CD4-positive, alpha-beta memory T cell (primary cell): ENCODE measurements at places on chromosomes 1 and 21.

DNA sequence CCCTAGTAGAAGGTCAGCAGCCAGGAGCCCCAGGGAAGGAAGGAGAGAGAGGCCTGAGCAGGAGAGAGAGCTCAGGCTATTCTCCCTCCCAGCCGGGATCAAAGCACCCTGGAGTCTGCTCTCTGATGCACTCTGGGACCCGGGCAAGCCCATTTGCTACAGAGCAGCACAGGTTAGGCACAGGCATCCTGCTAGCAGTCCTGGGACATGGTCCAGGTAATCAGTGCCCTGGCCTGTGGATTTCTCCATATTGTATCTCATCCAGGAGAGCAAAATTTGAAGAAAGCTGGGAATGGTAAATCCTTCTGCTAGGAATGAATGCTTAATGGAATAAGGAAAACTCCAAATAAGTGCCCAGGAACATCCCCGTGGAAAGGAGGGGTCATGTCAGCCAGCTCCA is 130.3 kb downstream of the HIVEP3 start:
- DNase-seq, result no peak

DNA sequence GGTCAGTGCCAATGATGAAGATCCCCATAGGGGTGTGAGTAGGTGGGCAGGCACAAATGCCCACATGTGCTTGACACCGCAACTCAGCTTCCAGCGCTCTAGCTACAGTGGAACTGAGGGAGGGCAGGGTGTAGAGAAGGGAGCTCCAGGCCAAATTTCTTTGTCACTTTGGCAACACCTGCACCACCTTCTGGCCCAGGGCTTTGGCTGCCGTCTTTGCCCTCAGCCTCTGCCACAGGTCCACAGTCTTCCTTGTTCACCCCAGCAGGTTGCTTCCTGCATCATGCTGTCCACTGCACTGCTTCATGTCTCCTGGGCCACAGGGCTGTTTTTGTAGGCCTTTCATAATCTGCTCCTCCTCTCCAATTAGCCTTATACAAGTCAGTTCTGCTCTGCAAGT is 20.4 kb upstream of the FMOD start:
- no peak for DNase-seq

DNA sequence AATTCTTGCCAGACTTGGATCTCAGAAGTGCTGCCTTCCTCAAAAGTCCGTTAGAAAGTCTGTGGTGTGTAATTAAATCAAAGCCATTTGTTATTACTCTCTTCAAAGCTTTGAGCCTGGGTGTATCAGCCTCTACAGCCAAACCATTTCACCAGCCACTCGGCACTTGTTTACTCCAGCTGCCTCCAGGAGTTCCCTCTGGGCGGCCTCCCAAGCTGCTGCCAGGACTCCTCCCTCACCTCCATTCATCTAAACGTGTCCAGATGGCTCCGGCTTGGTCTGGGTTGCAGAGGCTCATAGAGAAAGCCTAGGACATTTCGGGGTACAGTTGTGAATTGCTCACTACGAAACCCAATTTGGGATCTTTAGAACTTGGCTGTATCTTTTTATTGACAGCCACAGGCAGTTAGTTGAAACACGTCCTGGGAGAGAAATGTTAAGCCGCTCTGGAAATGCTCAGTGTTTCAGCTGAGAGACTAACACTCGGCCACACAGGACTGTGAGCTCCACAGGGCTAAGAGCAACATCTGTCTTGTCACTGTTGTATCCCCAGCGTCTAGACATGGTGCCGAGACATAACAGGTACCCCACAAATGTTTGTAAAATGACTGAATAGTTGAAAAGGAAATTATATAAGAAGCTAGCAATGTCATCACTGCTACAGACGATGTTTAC is 116.9 kb upstream of the NGF start:
- no peak for DNase-seq

- no peak for DNase-seq
These were observed 9.9 kb upstream of the GPR161 start for GRCh38 chr1:168146626-168147025.

DNA sequence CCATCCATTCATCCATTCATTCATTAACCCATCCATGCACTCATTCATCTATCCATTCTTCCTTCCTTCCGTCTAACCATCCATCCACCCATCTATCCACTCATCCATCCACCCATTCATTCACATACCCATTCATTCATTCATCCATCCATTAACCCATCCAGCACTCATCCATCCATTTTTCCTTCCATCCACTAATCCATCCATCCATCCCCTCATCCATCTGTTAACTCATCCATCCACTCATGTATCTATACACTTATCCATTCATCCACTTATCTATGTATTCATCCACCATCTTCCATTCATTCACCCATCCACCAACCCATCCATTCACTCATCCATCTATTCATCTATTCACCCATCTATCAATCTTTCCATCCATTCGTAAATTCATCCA is 107.8 kb downstream of the PRDM16 start:
- no peak for DNase-seq

DNA sequence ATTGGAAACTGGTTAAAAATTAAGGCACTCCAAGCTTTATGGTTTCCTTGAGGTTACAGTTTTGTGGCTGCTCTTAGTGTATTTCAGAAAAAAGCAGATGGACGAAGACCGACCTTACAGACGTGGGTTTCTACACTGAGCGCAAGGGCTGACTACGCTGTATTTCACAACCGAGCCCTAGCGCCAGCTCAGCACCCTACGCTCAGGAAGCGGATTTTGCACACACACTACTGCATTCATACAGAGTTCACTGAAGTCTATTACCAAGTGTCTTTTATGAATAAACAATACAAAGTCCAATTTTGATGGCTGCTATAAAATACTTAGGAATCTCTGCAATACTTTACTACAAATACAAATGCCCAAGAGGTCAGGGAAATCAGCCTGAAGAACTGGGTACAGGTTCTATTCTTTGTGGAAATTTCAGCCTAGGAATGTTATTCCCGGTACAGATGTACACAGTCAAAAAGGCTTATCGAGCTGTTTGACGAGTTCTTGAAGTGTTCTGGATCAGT is 23.8 kb downstream of the PTTG1IP start:
- DNase-seq, result no peak

DNA sequence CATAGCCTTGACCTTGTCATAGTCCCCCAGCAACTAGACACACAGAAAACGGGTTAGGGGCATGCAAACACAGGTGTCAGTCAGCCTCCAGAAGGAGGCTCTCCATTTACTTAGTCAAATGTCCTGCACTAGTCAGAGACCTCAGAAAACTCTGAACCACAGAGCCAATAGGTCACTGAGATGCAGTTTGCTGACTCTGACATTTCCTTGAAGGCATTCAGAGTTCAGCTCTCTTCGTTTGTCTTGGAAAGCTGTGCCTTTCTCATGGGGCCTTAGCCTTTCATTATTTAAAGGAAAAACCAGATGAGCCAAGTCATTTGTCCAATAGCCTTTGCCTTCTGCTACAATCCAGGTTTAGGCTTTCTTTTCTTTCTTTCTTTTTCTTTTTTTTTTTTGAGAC is 3.5 kb downstream of the OLFML2B start:
- DNase-seq, result no peak

- no peak for DNase-seq
These were observed 778.1 kb upstream of the TMPRSS15 start for GRCh38 chr21:19181604-19182140.

DNA sequence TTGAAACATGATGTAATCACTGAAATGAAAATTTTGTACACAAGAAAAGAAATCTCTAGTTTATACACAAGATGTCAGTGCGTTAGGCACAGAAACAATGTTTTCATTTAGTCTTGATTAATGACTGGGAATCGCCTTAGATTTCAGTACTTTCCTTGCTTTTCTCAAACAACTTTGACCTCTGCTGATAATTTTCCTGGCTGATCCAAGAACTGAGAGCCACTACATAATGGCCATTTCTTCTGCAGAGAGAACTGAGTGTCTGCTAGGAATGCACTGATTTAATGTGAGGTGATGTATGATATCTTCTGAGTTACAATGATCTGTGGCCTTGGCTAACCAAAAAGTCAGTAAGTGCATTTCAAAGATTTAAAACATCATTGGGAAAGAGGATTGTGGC is 308.1 kb downstream of the CTH start:
- DNase-seq, result no peak

DNA sequence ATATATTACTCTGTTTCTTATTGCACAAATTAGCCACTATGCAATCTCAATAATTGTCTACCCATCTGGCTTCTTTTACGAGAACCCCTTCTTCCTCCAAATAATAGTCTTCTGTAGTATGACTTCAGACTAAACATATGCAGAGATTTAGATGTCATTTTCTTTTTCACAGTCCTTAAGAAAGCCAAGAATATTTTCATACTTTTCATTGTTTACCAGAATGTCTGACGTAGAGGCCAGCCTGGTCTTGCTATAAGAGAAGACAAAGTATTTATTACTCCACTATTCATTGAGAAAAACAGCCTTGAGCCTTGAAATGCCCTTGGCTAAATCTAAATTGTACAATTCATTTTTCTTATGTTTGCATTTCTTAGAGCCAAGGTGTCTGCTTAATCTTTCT is 714.9 kb upstream of the CXADR start:
- no peak for DNase-seq

DNA sequence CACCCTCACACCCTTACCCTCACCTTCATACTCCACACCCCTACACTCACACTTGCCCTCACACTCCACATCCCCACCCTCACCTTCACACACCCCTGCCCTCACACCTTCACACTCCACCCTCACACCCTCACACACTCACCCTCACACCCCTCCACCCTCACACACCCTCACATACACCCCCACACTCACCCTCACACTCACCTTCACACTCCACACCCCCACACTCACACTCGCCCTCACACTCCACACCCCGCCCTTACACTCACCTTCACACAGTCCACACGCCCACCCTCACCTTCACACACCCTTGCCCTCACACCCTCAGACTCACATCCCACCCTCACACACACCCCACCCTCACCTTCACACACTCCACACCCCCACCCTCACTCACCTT is 43.6 kb upstream of the EDN2 start:
- no peak for DNase-seq

DNA sequence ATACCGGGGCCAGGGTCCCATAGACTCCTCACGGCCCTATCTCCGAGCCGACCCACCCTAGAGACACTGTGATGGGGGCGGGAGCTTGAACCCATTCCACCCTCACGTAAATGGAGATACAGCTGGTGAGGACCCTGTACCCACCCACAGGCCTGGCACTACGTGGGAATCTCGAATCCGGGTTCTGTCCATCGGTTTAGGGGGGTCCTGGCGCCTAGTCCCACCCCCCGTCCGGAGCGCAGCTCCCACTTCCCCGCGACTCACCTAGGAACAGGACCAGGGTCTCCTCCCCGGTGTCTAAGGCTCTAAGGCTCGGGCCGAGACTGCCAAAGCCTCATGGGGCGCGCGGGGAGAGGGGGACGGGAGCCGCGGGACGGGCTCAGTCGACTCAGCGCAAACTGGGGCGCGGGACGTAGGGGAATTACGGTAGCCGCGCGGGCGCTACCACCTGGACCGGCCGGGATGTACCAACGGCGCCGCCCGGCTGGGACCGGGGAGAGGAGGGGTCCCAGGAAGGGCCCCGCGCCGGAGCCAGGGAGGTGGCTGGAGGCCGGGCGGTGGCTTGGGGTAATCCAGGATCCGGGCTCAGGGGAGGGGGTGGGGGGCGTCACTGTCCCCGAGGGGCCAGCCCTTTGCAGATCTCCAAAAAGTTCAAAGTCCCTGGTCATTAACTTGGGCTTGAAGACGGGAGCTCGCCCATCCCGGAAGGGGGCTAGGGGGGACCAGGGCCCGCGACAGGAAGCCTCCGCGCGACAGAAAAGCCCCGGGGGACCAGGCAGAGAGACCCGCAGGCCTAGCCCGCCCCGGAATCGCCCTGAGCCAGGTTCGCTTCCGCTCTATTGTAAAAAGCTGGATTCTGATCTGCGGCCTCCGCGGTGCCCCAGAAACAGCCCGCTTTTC is 1.0 kb downstream of the PLEKHG5 start:
- no peak for DNase-seq

DNA sequence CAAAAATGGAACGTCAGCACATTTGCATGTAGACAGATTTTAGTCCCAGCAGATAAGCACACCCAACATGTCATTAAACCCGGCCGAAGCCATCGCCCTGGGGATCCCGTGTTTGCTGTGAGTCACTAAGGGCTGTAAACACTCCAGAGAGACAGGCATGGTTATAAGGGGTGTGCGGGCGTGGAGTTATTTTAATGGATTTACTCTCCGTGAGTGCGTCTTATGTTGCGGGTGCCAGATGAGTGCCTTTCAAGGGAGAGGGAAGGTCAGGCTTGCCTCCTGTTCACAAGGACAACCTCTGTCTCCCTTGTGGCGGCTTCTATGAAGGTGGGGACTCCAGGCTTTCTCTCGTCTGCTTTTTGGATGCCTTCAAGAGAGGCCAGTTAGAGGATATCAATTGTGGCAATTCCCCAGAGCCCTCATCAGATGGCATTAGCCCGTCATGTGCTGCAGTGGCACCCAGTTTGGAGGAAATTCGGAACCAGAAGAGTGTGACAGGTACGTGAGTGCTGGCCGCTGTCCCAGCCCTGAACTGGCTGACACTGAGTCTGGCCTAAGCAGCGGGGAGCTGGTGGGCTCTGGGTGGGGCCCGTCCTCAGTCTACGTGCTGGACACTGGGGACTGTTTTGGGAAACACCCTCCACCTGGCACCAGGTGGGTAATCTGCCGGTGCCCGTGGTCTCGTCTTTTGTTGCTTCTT is 223.8 kb upstream of the TMEM51 start:
- no peak for DNase-seq

DNA sequence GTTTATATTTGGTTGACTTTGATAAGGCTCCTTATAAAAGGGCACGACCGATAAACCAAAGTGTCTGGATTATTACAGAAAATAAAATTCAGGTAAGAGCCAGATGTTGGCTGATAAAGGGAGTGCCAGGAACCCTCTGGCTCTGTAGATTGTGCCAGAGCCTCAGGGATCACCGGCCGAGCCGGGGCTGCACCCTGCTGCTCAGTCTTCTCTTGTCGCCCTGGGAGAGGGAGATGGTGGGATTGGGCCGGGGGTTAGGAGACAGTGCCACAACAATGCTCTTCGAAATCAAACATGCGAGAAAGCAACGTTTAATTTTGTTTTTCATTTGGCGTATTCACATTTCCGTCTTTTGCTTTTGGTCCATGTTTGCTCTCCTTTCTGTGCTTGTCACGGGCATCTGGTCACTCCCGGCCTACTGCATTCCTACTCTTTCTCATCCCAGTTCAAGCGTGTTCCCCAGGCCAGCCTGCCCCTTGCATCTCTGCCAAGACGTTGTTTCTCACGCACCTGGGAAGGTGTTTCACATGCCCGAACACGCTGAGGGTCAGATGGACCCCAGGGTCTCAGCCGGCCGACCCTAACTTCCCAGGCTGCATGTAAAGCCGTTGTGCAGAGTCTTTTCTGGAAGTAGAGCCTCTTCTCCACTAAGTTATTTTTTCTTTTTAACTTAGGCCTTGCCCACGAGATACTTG is 18.8 kb upstream of the C2CD2 start:
- no peak for DNase-seq

- DNase-seq, result peak; percentile 9
These were observed 49.8 kb upstream of the GADD45A start for GRCh38 chr1:67635055-67635809.

DNA sequence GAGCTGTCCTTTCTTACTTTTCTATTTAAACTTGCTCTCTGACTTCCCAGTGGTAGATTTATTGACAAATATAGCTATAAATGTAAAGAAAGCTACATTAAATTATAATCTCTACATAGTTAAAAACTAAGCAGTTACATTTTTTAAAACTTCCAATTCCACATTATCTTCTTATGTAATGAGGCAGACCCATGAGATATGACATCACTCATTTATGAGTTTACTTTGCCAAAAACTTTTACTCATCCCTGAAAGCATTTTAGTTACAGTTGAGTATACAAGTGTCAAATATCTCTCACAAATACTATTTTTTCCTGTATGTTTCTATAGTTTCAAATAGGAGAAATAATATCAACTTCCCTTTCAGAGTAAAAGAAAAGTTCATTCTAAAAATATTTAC is 3.8 kb downstream of the NMNAT2 start:
- no peak for DNase-seq

GRCh38 chr1:235275836-235276235 is 52.1 kb downstream of the ARID4B start:
- DNase-seq, result no peak
